ENCODE measurements at places on chromosomes 5 and 9.

- no peak for DNase-seq
Measured at GRCh38 chr5:135005076-135005475, 29.0 kb downstream of the PITX1 start.

DNA sequence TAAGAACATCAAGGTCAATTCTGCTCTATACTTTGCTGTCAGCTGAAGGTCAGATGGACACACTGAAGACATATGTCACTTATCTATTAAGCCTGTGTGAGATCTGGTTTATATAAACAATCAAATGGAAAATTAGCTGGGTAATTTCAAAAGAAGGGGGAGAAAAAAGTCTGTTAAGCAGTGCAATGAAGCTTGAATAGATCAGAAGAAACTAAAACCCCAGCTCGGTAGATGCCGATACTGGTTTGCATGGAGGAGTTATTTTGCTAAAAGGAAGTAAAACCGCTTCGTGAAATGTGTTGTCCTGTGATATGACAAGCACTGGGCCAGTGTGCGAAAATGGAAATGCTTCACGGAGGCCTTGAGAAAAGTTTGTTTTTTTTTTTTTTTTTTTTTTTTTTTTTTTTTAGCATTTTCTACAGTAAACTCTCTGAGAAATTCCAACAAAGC is 148.8 kb downstream of the MEF2C start:
- no peak for DNase-seq

DNA sequence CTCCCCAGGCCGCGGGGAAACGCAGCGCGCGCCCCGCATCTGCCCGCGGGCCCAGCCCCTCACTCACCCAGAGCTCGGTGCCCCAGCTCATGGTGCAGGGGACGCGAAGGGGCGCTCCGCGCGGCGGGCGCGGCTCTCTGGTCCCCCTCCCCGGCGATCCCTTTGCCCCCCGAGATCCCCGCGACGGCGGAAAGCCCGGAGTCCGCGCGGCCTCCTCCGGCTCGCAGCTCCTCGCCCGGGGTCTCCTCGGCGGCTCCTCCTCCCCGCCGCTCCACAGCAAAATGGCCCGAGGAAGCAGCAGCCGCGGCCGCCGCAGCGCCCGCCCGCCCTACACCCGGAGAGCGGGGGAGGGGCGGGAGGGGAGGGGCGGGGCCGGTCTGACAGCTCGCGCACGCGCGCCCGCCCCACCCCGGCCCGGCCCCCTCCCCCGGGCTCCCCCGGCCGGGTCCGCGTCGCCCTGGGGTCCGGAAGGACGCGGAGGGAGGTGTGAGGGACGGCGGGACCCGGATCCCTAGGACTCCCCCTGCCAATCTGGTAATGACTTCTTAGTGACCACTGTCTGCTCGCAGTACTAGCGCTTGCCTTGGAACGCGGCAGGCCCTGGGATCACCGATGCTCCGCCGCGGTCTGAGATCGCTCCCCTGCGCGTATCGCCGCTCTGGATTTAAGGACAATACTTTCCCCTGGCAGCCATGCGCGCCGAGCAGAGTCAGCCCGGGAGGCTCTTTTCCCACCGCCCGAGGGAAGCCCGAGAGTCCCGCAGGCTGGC is at the start of gene FNBP1:
Gene FNBP1, minus strand, starts transcription at position 305 of the 769 bp plus-strand sequence. Its CDS starts 214 bp downstream, at position 91.
- DNase-seq = peak; percentile 48

GRCh38 chr9:113624721-113625120 is 161.2 kb downstream of the RGS3 start:
- DNase-seq = no peak

GRCh38 chr5:172845154-172845553 is 11.1 kb downstream of the ERGIC1 start:
- no peak for DNase-seq

- DNase-seq = no peak
Measured at GRCh38 chr9:34634551-34635248, 2.9 kb downstream of the SIGMAR1 start.

GRCh38 chr9:84343111-84343521 is 2.6 kb upstream of the SLC28A3 start:
- DNase-seq = no peak

GRCh38 chr9:17216646-17217045 is 81.8 kb downstream of the CNTLN start:
- no peak for DNase-seq

DNA sequence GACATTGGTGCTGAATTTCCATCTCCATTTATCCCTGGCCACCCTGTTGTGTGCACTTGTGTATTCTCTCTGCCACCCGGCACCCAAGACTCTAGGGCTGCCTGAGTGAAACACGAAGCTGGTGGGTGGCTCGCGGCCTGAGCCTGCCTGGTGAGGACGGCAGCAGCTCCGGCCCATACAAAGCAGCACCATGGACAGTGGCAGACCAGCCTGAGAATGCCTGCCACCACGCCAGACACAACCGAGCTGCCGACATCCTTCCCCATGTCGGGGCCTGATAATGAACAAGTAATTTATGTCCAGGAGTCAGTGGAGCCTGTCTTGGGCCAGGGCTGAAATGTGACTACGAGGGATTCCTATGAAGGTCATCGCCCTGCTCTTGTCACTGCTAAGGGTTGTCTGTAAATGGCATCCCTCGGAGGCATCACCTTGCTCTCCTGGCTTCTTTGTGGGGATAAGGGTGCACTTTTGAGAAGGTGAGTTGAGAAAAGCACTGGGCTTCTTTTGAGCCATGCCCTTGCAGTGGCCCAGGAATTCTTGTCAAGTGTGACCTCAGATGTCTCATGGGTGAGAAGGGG is 175.7 kb downstream of the MELK start:
- no peak for DNase-seq

- no peak for DNase-seq
Measured at GRCh38 chr9:16304301-16304700, 566.2 kb downstream of the BNC2 start.

GRCh38 chr5:41686191-41686590 is 175.8 kb upstream of the PLCXD3 start:
- DNase-seq = no peak

DNA sequence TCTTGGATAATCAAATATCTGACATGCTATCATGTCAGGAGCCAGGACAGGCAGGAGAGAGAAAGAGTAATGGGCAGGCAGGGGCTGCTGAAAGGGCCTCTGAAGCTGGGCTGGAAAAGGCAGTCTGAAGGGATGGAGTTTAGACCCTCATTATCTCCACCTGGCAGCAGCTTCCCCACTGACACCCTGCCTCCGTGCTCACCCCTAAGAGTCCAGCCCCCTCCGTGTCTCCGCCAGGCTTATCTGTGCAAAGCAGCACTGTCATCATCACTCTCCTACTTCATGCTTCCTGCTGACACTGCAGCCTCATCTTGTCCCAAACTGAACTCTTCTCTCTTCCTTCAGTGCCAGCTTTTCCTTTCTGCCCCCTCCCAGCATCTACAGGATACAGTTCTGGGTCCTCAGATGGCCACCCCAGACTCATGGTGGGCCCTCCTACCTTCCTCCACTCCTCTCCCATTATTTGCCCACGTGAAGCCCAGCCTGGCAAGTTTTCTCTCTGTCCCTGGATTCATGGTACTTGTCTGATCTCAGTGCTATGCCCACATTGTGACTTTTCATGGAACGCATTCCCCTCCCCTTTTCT is 70.9 kb upstream of the KLF9 start:
- DNase-seq = no peak

DNA sequence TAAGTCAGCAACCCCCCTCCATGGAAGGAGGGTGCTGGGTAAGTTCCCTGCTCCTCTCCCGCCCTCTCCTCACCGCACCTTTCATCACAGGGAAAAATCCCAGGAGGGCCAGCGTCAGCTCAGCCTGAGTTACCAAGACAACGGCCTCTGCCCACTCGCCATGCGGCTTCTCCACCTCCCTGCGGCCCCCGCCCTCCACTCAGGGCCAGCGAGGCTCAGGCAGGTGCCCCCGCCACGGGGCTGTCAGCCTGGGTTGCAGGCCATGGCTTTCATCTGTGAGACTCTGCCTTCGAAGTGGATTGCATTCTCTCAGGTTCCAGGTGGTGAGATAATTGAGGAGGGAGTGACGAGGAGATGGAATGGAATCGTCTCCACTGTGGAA is 27.2 kb upstream of the LAMC3 start:
- no peak for DNase-seq

- DNase-seq = no peak
Measured at GRCh38 chr9:79021084-79021483, 550.7 kb upstream of the TLE4 start.

DNA sequence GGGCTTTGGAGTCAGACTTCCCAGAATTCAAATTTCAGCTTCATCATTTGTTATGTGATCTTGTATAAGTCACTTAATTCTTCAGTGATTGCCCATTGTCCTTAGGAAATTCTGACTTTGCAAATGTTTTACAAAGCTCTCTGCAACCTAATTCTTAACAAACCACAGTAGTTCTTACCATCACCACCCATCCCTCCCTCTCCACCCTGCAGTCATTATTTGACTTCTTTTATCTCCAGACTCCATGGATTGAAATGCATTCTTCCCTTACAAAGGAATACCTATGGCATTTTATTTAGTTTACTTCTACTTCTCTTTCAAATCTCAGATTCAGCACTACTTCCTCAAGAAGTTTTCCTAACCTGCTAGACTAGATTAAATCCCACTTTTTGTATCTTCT is 23.1 kb downstream of the SHLD3 start:
- no peak for DNase-seq

GRCh38 chr5:93578813-93579691 is 2.0 kb downstream of the NR2F1-AS1 start:
- DNase-seq = peak; percentile 9

GRCh38 chr9:78213712-78214111 is 22.2 kb upstream of the CEP78 start:
- no peak for DNase-seq

DNA sequence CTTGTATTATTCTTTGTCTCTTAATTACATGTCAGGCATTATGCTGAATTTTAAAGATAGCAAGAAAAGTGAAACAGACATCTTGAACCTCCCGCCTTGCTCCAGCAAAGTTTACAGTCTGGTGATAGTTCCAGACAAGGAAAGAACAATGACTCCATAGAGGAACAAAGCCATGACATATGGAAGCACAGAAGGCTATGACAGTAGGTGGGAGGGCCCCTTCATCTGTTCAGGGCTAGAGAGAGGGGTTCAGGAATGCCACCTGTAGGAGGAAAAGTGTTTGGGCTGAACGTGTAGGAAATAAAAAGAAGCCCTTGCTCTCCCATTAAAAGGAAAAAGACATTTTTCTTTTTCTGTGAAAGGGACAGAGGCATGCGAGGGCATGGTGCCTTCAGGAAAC is 315.6 kb downstream of the TRIM32 start:
- DNase-seq = no peak

DNA sequence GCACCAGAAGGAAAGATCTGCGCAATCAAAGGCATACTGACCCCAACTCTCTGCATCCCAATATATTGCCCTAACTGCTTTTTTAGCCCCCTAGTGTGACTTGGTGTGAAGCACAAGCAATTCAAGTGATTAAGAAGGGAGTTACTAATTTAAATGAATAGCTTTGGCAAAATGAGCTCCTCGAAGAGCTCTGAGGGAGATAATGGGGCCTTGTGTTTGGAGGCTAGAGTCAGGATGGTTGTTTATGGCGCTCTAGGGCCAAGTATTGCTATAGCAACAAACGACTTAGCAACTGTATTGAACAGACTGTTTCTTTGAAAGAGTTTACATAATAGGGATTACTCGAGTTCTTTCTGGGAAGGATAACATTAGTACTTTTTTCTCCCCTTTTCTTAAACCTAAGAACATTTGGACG is 11.5 kb upstream of the C5orf58 start:
- DNase-seq = no peak

GRCh38 chr5:13814301-13814700 is 130.2 kb downstream of the DNAH5 start:
- no peak for DNase-seq

DNA sequence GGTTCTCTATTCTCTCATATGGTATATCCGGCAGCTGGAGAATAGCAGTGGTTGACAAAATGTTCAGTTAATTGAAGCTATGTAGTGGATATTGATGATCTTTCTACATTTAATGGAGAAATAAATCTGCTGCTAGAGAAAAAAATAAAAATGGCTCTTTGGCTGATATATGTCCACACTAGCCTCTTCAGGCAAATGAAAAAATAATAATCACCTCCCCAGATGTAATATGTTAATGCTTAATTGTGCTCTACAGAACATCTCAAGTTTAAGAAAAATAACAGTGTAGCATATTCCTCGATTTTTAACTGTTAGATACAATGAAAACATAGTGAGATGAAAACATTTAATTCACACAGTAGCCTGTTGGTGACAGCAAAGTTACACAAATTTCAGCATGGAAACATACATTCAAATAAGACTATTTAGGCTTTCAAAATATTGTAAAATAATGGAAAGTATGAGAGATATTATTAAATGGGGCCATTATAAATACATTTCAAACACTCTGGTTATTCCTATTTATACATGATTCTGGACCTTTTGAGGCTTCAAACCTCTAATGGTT is 543.0 kb downstream of the MAT2B start:
- no peak for DNase-seq

DNA sequence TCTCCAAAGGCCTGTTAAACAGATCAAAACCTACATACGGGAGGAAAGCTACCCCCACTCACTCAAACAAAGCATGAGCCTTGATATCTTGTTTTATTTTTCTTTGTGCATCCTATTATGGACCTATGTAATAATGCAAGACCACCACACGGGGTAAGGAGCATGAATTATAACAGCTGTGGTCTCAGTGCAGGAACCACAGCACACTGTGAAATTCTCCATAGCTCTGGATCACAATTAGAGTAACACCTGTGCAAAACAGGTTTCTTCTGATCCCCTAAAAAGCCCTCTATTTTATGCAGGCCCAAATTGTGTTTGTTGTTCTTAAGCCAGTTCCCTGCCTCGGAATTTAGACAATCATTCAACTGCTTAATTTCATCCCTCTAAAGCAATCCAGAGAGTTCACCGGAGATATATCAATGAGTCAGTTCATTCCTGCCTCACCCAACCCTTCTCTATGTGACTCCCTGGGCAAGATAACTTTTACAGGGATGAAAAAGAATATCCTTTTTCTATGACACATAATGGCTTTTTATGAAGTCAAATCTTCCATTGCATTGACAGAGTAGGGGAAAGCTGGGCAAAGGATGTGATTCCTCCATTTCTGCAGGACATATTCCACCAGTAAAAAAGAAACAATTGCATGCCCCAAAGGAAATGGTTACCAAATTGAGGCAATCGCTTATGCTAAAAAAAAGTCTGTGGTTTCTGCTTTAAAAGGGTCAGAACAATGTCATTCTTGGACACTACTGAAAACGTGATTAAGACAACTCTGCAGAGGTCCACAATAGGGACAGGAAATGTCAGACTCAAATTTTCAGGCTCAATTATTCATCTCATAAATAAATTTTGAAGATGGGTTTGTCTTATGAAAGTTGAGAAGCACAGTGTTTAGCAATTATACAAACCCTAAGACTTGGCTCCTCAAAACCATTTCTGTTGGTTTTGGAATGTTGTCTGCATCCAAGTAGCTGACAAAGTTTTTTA is 41.6 kb upstream of the FST start:
- DNase-seq = no peak

DNA sequence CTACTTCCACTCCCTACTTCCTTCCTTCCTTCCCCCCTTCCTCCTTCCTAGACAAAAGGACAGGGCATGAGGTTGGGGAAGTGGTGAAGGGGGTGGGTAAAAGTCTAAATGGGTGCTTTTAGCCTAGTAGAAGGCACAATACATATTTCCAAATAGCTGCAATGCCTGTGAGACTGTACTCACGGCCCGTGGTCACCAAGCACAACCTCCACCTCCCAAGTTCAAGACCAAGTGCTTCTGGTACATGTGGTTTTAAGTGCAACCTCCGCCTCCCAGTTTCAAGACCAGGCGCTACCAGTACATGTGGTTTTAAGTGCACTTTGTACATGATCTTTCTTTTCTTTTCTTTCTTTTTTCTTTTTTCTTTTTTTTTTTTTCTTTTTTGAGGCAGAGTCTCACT is 14.5 kb upstream of the NTNG2 start:
- no peak for DNase-seq
